Dermis lymphatic vessel endothelial cell (primary cell): ENCODE measurements at places on chromosomes 2 and 18. TPM values are rescaled to one million over a fixed set of nuclear protein-coding genes. Genes with fewer than 3 reads are reported as not detected.

The KIAA2012 gene
- not detected in 2 replicates for total RNA-seq

The RTKN gene
- 17.7 and 20.2 TPM in 2 replicates for total RNA-seq

The ARHGEF4 gene
- 0.09 and 0.98 TPM in 2 replicates for total RNA-seq

The C2orf72 gene
- total RNA-seq, result under 0.01 and 7.6 TPM in 2 replicates

The RNF152 gene
- 126 and 189 TPM in 2 replicates for total RNA-seq

The C1GALT1C1L gene
- total RNA-seq, result 0.09 TPM in 1 of 2 replicates, not detected in the other

The PRKRA gene
- total RNA-seq, result 30.1 and 33.6 TPM in 2 replicates

The RAB17 gene
- 11.9 and 17.8 TPM in 2 replicates for total RNA-seq

The COL6A3 gene
- total RNA-seq, result 9.6 and 35.2 TPM in 2 replicates

The TGFBRAP1 gene
- total RNA-seq, result 45.5 and 61.4 TPM in 2 replicates

The SCTR gene
- total RNA-seq, result not detected in 2 replicates

The IL1R2 gene
- 0.26 and 0.33 TPM in 2 replicates for total RNA-seq

The CHRND gene
- not detected in 2 replicates for total RNA-seq

The TMEM163 gene
- not detected in 2 replicates for total RNA-seq

The PSMA8 gene
- not detected in 2 replicates for total RNA-seq

The AMER3 gene
- total RNA-seq, result not detected in 2 replicates

The EPB41L5 gene
- 16.6 and 22.8 TPM in 2 replicates for total RNA-seq
